Choroid plexus epithelial cell (primary cell): ENCODE measurements at places on chromosomes 1 and 21.
A peak's percentile ranks its signal among the peaks of the same experiment; 100 is the strongest.

GRCh38 chr1:38667626-38668025 is 191.9 kb downstream of the RRAGC start:
- no peak for DNase-seq

GRCh38 chr1:39145331-39145965 is 59.0 kb upstream of the MACF1 start:
- DNase-seq: no peak

- no peak for DNase-seq
Observed at GRCh38 chr1:19151537-19151936, 58.5 kb downstream of the UBR4 start.

DNA sequence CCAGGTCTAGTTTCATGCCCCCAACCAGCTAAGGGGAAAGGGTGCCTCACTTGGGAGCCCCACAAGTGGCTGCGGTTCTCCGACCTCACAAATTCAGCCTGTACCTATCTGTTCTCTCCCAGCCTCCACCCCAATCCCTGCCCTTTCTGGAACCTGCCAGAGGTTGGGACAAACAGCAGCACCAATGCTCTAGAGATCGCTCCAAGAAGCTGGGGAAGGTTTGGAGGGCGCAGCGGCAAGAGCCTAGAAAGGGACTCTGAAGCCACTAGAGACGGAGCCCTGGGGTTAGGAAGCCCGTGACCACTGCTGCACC is 243.4 kb upstream of the VAMP3 start:
- DNase-seq: no peak

DNA sequence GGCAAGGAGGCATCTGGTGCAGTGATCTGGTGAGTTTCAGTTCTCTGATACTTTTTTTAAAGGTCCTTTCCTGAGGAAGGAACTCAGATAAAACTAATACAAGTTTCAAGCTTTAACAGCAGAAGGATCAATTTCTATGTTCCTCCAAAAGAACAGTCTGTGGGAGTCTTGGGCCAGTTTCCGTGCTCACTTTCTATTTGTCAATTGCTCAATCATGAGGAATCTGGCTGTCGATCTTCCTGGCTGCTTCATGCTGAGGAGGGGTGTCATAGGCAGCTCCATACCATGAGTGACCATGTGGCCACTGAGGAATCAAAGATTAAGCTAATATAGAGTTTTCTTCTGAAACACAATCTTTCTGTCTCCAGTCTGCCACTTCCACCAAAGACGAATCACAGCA is 11.4 kb upstream of the TMEM125 start:
- no peak for DNase-seq

- no peak for DNase-seq
Observed at GRCh38 chr1:186534401-186534800, 73.5 kb upstream of the PDC start.

GRCh38 chr21:42453224-42453985 is 42.6 kb downstream of the RSPH1 start:
- peak; percentile 14 for DNase-seq

DNA sequence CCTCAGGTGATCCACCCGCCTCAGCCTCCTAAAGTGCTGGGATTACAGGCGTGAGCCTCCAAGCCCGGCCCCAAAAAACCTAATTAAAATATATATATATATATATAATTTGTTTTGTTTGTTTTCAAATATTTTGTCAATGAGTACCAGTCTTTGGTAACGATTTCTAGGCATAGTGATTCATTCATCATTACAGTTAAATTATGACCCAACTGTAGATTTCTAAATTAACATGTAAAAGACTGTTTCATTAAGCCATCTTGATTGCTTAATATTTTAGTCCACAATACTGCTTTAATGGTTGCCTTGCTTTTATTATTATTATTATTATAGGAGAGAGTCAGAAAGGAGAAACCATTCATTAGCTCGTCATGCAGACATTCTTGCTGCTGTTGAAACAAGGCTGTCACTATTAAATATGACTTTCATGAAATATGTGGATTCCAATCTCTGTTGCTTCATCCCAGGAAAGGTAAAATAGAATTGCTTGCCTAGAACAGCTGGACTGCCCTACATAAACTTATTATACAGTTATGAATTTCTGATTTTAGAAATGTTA is 19.9 kb downstream of the FBXO28 start:
- DNase-seq: no peak

DNA sequence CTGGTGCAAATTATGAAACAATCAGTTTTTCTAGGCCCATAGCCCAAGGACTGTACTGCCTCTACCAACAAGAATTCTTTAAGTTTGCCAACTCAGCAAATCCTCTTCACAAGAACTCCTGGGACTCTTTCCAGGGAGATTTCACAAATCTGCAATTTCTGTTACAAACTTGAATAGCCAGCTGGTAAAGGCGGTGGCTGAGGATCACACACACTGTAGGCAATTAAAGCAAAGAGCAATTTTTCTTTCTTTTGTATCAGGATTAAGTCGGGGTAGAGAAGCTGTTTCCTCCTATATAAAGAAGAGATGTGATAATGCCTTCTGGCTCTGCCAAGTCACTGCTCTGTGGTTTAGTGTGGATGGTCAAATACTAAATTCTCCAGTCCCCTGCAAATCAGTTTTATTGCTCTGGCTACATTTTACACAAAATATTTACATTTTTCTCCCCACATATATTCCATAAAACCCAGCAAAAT is 1.7 kb downstream of the ALDH9A1 start:
- DNase-seq: peak; percentile 96

- no peak for DNase-seq
Observed at GRCh38 chr1:53967409-53968124, 21.4 kb downstream of the LRRC42 start.

- DNase-seq: no peak
Observed at GRCh38 chr1:29638281-29638680, 402.0 kb downstream of the PTPRU start.

- peak; percentile 53 for DNase-seq
Observed at GRCh38 chr1:226100436-226101391, 38.2 kb downstream of the H3-3A start.

- no peak for DNase-seq
Observed at GRCh38 chr1:155082301-155083051, 3.8 kb downstream of the EFNA3 start.

GRCh38 chr1:227895828-227896685 is 51.7 kb downstream of the WNT9A start:
- DNase-seq: no peak

DNA sequence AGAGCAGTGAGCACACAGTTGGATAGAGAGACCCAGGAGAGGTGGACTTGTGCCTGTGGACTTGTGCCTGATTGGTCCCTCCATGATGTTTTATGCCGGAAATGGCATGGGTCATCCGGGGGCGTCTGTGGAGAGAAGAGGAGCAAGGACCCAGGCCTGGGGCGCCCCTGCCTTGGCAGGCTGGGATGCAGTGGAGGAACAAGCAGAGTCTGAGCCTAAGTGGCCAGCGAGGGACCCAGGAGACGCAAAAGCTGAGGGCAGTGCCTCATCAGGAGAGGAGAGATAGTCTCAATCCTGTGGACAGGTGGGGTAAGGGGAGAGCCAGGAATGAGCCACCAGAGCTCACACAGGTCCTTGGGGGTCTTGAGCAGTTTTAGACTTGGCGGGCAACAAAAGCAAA is 146.9 kb downstream of the PCBP3 start:
- DNase-seq: no peak

GRCh38 chr1:36438715-36439114 is 11.5 kb downstream of the OSCP1 start:
- no peak for DNase-seq
